ENCODE measurements at places on chromosomes 13 and 19. TPM values are rescaled to one million over a fixed set of nuclear protein-coding genes. Genes with fewer than 3 reads are reported as not detected.
A peak's percentile ranks its signal among the peaks of the same experiment; 100 is the strongest.

DNA sequence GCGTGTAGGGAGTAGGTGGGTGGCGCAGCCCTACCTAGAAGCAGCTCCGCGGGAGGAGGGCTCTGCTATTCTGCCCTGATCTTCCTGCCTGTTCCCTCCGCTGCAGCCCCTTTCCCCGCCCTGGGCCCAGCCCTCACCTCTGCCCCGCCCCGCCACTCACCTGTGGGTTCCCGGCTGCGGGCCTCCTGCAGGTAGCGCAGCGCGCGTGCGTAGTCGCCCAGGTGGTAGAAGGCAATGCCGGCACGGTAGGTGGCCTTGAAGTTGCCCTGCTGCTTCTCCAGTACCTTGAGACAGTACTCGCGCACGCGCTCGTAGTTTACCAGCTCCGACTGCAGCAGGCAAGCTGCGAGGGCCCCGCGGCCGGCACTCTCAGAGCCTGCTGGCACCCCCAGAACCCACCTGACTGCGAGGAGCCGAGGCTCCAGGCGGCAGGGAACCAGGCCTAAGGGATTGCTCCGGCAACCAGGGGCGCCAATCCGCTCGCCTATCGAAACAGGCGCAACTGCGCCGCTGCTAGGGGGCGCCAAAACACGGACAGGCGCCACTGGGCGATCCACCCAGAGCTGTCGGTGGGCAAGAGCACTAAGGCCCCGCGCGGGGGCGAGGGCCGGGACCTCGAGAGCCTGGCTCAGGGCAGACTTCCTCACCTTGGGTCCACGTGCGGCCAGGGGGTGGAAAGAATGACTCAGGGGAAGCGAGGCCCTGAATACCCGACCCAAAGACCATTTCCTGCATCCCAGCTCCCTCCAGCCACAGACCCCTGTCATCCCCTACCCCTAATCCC is 965 bp downstream of the TTC9B start:
- peaks cover 38% of the 10 kb centered on the region for H3K27me3 ChIP-seq
- H3K4me3 ChIP-seq: no peak overlapping the region
- H3K27ac ChIP-seq: no peak overlapping the region
- peak; percentile 30 for DNase-seq
- peaks cover 3% of the 10 kb centered on the region for H3K36me3 ChIP-seq
- peaks cover 11% of the 10 kb centered on the region for H3K4me1 ChIP-seq

- H3K36me3 ChIP-seq: peaks cover 34% of the 10 kb centered on the region
- peak overlapping the region; percentile 79 for H3K4me3 ChIP-seq
- H3K4me1 ChIP-seq: peaks cover 18% of the 10 kb centered on the region
- H3K27me3 ChIP-seq: peaks cover 5% of the 10 kb centered on the region
These were observed 24.8 kb downstream of the ZNF473 start for GRCh38 chr19:50050406-50051227.

- H3K4me3 ChIP-seq: no peak overlapping the region
- peak; percentile 76 for DNase-seq
- H3K27ac ChIP-seq: peak overlapping the region; percentile 87
- no peaks in the 10 kb centered on the region for H3K27me3 ChIP-seq
These were observed 28.5 kb downstream of the MED4 start for GRCh38 chr13:48066310-48066989.

DNA sequence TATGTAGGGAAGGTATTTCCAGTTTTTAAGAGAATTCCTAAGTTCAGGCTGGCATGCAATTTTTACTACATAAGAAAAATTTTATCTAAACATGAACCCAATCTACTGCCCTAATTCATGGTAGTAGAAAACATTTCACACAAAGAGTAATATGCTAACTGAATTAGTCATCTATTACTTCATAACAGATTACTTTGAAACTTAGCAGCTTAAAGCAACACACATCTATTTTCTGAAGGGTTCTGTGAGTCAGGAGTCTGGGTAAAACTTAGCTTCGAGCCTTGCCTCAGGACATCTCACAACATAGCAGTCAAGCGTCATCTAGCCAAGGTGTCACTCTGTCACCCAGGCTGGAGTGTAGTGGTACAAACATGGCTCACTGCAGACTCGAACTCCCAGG is 537.5 kb downstream of the DCT start:
- no peaks in the 10 kb centered on the region for H3K36me3 ChIP-seq
- no peaks in the 10 kb centered on the region for H3K27me3 ChIP-seq
- no peak for DNase-seq
- H3K4me1 ChIP-seq: no peaks in the 10 kb centered on the region

DNA sequence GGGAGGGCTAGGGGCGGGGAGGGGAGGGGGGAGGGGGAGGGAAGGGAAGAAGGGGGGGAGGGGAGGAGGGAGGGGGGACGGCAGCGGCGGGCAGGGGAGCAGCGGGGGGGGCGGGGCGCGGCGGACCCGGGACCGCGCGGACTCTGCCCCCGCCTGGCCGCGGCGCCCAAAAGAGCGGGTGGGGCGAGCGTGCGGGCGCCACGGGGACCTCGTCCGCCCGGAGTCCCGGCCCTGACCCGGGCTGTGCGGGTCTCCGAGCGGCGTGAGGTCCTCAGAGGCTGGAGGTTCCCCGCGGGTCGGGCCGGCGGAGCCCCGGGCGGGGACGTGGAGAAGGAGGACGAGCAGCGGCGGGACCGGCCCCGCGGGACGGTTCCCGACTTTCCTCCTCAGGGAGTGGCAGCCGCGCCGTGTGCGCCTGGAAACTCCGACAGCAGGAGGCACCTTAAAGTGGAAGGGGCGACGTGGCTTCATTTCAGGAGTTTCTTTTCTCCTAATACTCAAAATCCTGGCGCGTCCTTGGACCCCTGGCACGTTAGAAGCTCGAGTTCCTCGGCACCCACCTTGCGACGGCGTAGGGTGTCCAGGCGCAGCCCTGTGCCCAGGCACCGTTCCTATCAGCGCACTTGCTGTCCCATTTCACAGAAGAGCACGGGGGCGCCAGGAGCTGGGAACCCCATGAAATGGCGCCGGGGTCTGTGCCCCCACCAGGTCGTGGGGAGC is 518 bp upstream of the PLPP2 start:
- no peak overlapping the region for H3K27ac ChIP-seq
- peaks cover 2% of the 10 kb centered on the region for H3K4me1 ChIP-seq
- DNase-seq: no peak
- H3K27me3 ChIP-seq: peaks cover 39% of the 10 kb centered on the region
- no peak overlapping the region for H3K4me3 ChIP-seq
- H3K36me3 ChIP-seq: no peaks in the 10 kb centered on the region

GRCh38 chr13:109394311-109394988 is 391.9 kb downstream of the IRS2 start:
- no peaks in the 10 kb centered on the region for H3K27me3 ChIP-seq
- H3K4me1 ChIP-seq: no peaks in the 10 kb centered on the region
- H3K27ac ChIP-seq: no peak overlapping the region

- peaks cover 11% of the 10 kb centered on the region for H3K27me3 ChIP-seq
- H3K36me3 ChIP-seq: no peaks in the 10 kb centered on the region
- no peak overlapping the region for H3K4me3 ChIP-seq
- no peak for DNase-seq
These were observed 22.5 kb downstream of the SERP2 start for GRCh38 chr13:44395976-44396694.

DNA sequence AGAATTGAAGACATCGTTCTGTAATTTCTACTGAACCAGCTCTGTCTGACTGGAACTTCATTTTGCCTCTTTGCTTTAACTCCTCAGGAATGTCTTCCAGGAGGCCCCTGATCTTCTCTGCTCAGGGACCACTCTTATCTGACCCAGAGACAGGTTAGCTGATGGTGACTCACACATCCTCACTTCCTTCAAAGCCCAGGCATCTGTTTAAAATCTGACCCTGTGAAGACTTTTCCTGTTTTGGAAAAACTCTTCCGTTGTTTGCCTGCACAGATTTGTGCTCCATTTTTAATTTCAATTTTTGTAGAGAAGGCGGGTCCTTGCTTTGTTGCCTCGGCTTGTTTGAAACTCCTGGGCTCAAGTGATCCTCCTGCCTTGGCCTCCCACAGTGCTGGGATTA is 1.6 kb downstream of the ARL11 start:
- DNase-seq: no peak
- H3K36me3 ChIP-seq: no peaks in the 10 kb centered on the region
- no peak overlapping the region for H3K27ac ChIP-seq
- H3K4me1 ChIP-seq: peaks cover 23% of the 10 kb centered on the region

DNA sequence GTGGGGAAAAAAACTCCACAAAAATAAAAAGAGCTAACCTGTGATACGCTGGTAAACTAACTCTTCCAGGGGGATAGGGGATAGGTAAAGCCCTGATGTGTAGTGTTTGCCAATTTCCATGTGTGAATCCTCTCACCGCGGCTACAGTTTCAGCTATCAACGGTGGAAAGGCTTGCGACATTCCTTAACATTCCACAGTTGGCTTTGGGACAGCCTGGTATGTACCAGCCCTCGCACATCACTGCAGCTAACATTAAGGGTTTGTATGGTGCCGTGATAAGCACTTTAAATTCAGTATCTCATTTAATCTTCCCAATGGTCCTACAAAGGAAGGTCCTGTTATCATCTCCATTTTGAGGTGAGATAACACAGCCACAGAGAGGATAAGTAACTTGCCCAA is 112.4 kb downstream of the KATNAL1 start:
- H3K27me3 ChIP-seq: no peaks in the 10 kb centered on the region
- H3K27ac ChIP-seq: no peak overlapping the region
- no peak for DNase-seq
- H3K4me1 ChIP-seq: no peaks in the 10 kb centered on the region
- peaks cover 5% of the 10 kb centered on the region for H3K36me3 ChIP-seq

DNA sequence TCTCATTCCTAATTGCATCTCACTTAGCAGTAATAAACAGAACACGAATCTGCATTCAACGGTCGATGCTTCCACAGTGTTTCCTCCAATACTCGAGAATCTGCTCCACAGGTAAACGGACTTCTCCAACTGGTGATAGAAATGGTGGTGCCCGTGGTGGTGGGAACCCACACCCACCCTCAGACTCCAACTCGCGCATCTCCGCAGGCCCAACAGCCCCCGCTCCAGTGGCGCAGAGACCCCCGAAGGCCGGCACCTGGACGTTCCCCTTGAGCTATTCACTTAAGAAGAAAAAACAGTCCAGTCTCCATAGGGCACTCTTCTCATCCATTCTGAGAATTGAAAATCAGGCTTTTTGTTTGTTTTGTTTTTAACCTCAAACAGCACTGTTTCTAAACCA is 13.8 kb upstream of the RASA3 start:
- H3K36me3 ChIP-seq: no peaks in the 10 kb centered on the region
- no peak for DNase-seq
- H3K27me3 ChIP-seq: peaks cover 24% of the 10 kb centered on the region

- peaks cover 11% of the 10 kb centered on the region for H3K36me3 ChIP-seq
- H3K27me3 ChIP-seq: peaks cover 4% of the 10 kb centered on the region
- no peak overlapping the region for H3K4me3 ChIP-seq
- no peak overlapping the region for H3K27ac ChIP-seq
- DNase-seq: no peak
These were observed 6.0 kb upstream of the CCNP start for GRCh38 chr19:40232479-40232878.

DNA sequence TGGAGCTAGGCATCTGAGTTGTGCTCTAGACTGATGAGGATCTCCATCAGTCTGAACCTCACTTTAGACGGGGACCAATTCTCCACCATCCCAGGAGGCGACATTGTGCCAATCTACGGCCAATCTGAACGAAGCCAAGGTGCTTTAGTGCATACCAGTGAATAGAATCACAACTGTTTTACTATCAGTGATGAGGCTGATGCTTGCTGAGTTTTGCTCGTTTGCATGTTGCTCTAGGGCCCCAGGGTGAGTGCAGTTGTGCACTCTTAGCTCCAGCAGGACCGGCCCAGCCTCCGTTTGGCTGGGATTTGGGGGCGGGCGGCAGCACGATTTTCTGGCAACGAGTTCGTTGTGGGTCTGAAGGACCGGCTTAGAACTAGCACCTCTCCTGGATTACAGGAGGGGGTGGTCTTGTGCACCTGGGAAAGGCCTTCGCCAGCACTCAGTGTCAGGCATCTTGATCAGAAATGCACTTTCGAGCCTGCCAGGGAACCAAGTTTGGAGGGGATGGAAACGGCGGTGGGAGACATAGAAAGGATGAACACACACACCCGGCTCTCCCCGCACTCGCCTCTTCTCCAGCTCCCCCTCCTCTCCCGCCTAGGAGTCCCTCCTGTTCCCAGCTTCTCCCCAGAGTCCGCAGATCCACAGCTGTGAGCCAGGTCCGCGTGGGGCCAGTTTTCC is 4.4 kb downstream of the GSX1 start:
- H3K27ac ChIP-seq: no peak overlapping the region
- no peak for DNase-seq
- H3K27me3 ChIP-seq: peaks cover 88% of the 10 kb centered on the region
- no peak overlapping the region for H3K4me3 ChIP-seq

DNA sequence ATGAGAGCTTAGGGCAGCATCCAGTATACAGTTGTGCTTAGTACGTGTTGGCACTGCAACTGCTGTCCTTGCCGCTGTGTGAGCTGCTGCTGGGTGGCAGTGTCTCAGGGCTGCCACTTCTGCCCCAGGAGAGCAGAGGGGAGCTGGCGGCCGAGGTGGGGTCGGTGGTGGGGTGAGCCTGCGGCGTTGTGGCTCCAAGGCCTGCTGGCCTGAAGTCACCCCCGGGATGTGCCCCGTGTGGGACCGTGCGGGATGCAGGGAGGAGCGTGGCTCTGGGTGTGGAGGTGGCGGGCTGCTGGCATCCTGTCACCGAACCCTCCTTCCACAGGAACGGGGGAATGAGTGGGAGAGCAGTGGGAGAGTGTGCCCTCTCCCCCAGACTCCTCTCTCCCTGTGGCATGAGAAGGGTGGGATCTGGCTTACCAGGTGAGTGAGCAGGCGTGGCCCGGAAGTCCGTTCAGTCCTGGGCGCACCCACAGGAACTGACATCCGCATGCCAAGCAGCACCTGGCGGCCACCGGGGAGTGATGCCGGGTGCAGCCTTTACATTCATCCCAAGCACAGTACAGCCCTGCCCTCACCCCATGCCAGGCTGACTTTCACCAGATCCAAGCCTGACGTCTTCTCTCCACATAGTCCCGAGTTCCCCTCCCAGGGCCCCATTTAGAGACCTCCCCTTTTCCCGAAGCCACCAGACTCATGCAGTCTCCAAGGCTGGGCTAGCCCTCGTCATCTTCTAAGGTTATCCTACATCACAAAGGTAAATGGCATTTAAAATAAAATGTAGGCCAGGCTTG is 26.6 kb downstream of the MCF2L start:
- H3K36me3 ChIP-seq: no peaks in the 10 kb centered on the region
- no peak overlapping the region for H3K4me3 ChIP-seq
- no peak overlapping the region for H3K27ac ChIP-seq
- H3K27me3 ChIP-seq: no peaks in the 10 kb centered on the region
- DNase-seq: no peak
- H3K4me1 ChIP-seq: no peaks in the 10 kb centered on the region

DNA sequence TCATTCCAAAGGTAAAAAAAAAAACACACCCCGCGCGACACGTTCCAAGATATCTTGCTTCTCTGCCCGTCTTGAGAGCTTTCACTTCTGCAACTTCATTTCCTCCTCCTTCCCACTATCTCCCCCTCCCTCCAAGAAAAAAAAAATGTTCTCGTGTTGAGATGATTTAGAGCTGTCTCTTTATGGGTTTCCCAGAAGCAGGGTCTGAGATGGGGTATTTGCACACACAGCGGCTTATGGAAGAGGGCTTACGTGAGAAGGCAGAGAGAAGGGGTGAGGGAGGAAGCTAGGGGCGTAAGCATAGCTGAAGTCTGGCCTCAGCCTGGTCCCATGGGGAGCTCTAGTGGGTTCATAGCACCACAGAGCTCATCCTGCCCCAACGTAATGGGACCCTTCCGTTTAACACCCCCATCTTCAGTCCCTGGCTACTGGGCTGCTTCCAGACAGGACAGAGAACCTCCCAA is 31.3 kb upstream of the USE1 start:
- peak; percentile 69 for DNase-seq
- H3K4me1 ChIP-seq: peaks cover 55% of the 10 kb centered on the region
- peak overlapping the region; percentile 77 for H3K4me3 ChIP-seq
- no peaks in the 10 kb centered on the region for H3K27me3 ChIP-seq
- H3K27ac ChIP-seq: peak overlapping the region; percentile 96
- peaks cover 76% of the 10 kb centered on the region for H3K36me3 ChIP-seq

The SIGLEC12 gene
- total RNA-seq: 0.34 TPM

The IQCN gene
- 3.7 TPM for total RNA-seq

Data from activated CD8-positive, alpha-beta T cell treated with anti-CD3 and anti-CD28 coated beads, Interleukin-2, amount 10 ng/mL, durations not matched to agents 7 days and 5 days (primary cell).